SHP77 (cell line): ENCODE measurements at places on chromosomes 6 and 20.
A peak's percentile ranks its signal among the peaks of the same experiment; 100 is the strongest.

- DNase-seq: no peak
Measured at GRCh38 chr6:22057962-22058361, 238.9 kb downstream of the PRL start.

- no peak for DNase-seq
Measured at GRCh38 chr6:119040636-119041035, 37.8 kb downstream of the FAM184A start.

- DNase-seq: peak; percentile 58
Measured at GRCh38 chr6:161418463-161418945, 144.6 kb upstream of the AGPAT4 start.

- no peak for DNase-seq
Measured at GRCh38 chr6:39995633-39996032, 61.4 kb upstream of the MOCS1 start.

GRCh38 chr6:90113389-90113788 is 183.3 kb downstream of the BACH2 start:
- no peak for DNase-seq

DNA sequence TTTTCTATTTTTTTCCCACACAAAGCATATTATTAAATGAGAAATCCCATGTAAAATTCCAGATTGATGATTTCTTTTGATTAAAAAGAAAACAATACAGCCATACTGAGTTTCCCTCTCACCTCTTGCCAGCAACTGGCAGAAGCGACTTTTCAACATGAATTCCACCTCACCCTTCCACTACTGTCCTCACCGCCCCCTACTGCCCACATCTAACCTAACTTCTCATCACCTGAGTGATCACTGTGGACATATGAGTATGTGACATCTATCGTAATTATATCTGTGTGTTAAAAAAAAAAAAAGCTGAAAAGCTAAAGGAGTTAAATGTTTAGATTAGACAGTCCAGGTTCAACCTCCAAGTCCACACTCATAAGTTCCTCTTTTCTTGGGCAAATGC is 528.6 kb downstream of the PRKN start:
- no peak for DNase-seq

DNA sequence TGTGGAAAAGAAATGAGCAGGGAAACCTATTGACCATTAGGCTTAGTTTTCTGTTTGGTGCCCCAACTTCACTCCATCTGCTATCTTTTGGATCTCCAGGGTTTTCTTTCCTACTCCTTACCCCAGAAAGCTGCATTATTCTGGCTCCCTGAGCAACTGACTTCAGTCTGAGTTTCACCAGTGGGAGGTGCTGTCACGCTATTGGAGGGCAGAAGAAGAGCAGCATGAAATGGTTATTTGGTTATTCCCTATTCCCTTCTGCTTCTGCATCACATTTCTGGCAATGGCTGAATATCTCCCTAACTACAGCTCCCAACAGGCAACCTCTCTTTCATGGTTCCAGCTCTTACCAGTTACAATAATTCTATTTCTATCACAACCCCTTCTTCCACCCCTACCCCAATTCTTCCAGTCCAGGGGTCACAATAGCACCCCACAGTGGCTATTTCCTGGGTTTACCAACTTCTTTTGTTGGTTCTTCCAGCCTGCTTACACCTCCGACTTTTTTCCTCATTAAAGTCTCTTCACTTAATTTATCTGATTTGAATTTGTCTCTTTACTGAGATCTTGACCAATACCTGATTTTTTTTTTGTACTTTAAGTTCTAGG is 311.5 kb downstream of the PLCB1 start:
- no peak for DNase-seq

DNA sequence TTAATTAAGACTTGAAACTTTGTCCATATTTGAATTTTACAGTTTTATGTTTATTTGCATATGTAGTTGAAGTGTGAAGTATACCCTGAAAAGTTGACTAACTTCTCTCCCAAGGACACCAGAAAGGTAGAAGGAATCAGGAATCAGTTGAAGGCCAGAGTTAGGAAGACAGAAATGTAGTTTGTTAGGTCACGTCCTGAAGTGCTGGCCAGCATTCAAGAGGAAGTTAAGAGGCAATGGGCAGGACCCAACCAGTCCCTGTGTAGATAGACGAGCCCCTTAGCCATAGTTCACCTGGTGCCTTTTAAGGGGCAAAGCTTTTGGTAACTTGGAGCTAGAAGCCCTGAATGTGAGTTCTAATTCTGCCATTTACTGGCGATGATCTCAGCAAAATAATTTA is 250.4 kb upstream of the KCNQ5 start:
- DNase-seq: no peak

DNA sequence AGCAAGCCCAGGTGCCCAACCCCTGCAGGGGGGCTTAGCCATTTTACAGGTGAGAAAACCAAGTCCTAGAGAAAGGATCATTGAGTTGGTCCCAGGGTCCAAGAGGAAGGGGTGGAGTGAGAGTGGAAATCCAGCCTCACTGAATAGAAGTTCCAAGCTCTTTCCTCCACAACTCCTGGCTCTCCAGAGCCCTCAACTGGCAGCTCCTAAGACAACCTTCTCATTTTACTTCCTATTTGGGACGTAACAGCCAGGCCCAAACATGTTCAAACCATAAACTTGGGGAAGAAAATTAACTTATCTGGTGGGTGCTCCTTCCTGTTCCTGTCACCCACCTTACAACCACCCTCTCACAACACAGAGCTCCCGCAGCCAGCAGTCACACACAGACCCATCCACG is 57.9 kb downstream of the PRND start:
- DNase-seq: no peak

DNA sequence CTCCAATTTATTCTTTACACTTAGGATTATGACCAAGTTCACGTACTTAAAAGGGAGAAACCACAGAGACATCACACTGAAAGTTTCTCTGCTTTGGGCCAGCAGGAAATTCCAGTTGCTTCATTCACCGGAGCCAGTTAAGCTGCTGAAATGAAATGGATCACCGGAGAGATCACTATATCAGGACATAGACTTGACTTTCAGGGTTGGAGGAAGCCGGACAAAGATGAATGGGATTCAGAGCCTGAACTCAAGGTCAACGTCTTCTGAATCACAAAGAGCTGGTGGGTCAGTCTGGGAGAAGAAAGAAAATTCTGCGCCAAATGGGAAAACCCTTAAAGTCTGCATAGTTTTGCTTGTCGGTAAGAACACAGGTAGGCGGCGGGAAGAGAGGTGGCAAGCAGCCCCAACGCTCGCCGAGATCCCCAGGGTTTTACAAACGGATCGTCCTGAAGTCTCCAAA is 81.9 kb upstream of the CCDC28A start:
- no peak for DNase-seq

- no peak for DNase-seq
Measured at GRCh38 chr6:105624021-105624420, 221.1 kb upstream of the PREP start.
